ENCODE measurements at places on chromosomes 3 and 15.

DNA sequence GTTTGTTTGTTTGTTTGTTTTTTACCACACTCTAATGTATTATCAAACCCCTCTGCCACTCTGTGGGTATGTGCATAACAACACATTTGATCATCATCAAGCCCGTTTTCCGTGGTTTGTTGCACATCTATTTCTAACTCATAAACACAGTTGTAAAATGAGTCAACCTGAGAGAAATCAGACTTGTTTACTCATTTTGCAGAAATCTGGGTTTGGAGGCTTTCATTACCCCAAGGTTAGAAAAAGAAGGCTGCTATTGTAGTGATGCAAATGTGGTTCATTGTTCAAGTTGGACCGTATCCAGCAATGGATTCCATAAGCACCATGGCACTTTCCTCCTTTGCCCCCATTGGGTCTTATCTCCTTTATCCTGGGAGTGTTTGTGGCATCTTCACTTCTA, 353.2 kb upstream of the SOX2 start:
- DNase-seq, result no peak

DNA sequence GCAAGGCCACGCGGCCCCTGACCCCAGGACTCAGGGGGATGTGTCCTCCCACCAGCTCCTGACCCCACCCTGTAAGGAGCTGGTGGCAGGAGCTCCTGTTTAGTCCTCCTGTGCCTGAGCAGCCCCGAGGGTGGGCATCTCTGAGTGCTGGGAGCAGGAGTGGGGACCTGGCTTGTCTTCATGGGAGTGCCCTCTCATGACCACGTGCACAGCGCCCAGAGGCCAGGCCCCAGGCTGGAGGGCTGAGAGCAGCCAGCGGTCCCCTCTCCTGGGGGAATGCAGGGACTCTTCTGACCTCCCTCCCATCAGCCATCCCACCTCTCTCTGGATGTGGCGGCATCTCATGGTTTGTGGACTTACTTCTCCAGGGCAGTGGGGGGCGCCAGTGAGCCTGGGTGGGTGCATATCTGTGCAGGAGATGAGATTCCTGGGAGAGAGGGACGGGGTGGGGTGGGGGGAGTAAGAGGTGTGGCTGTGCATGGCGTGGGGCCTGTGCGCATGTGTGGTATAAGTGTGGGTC, 205.6 kb downstream of the TBC1D2B start:
- DNase-seq, result no peak

- no peak for DNase-seq
Measured at GRCh38 chr15:59791079-59791478, 102.0 kb upstream of the BNIP2 start.

GRCh38 chr3:39808467-39809180, 785 bp upstream of the MYRIP start:
- DNase-seq, result no peak

GRCh38 chr3:111621535-111621934, 26.4 kb upstream of the ZBED2 start:
- no peak for DNase-seq

- no peak for DNase-seq
Measured at GRCh38 chr15:74525309-74525708, 15.7 kb upstream of the ARID3B start.

DNA sequence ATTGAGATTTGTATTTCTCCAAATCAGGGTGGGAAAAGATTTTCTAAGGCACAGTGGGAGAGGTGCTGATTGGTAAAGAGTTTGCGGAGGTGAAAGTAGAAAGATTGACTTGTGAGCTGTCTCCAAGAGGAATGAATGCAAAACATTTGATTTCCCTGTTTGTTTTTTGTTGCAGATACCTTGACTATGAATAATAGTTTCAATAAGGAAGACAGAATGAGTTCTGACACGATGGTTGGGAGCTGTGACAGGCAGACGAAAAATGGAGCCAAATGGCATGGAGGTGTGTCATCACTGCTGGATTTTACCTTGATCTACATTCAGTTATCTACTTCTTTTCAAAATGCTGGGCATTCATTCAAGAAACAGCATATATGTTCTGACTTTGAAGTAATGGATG, 145.1 kb downstream of the NFKBIZ start:
- DNase-seq, result no peak

- DNase-seq, result no peak
Measured at GRCh38 chr15:72907733-72908132, 124.2 kb upstream of the ADPGK start.

DNA sequence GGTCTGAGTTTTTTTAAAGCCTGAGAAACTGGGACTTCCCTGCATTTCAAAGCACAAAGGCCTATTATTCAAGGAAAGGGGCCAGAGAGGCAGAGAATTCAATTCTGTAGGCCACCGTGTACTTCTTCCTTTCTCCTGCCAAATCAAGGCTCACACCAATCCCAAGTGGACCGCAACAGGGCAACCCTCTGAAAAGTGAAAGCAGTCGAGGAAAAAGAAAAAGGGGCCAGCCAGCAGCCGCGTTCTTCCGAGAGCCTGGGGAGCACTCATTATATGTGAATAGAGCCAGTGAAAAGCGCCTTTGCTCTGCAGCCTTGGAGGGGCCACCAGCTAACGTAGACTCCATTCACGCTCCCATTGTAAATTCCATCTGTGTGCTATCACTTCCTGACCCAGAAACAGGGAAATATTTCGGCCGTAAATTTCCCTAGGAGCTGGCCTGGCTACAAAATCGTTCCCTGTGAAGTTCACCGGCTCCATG, 45.9 kb upstream of the THUMPD3 start:
- DNase-seq, result no peak

DNA sequence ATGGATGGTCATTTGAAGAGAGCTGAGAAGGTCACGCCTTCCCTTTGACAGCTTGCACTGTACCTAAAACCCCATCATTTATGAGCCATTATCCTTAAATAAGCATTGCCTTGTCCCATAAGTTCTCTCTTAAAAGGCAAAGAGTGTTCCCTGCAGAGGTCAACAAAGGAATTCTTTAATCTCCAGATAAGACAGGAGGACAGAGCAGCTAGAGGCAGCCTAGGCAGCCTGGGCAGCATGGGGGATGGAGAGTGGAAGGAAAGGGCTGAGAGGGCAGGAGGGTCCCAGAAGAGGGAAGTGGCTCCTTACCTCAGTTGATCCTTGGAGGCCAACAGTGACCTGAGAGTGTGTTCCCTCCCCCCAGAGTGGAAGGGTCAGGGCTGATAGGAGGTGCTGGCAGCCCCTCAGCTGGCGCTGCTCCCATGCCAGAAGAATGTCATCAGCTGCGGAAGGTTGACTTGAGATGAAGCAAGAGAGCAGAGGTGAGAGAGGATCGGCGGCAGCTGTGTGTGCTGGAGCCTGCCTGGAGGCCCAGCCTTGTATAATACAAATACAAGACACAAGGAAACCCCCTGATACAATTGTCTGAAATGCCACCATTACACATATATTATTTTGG, 12.8 kb downstream of the KBTBD13 start:
- no peak for DNase-seq

GRCh38 chr3:122745369-122746021, 48.1 kb downstream of the HSPBAP1 start:
- no peak for DNase-seq

GRCh38 chr3:155078711-155079467, 1.2 kb upstream of the MME start:
- no peak for DNase-seq

DNA sequence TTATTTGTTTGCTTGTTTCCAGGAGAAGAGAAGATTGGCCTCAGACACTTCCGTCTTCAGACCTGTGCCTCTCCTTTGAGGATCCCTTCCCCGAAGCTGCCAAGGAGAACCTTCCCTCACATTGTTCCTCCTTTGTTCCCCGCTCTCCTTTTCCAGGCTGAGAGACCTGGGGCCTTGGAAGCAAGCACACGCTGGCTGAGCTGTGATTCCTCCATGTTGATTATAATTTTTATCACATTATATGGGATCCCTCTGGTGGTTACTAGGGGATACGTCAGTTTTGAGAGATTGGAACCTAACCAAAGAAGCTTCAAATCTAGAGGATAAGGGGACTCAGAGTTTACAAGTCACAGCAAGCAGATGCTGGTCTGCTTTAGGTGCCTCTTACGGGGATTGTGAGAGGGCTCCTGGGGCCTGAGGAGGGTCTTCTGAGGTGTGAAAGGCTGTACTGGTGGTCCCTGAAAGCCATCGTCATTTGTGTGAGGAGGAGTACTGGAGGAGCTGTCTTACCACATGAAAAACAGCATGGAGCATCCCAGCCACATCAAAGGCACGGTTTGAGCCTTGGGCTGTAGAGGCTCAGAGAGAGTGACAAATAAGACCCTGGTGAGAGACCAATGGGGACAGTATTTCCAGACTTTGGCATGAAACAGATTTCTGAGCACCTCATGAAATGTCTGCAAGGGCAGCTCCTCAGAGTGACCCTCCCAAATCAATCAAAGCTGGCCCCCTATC, 760.1 kb upstream of the CFAP20DC start:
- DNase-seq, result no peak

- DNase-seq, result no peak
Measured at GRCh38 chr3:71978150-71978721, 193.3 kb upstream of the PROK2 start.

- DNase-seq, result no peak
Measured at GRCh38 chr3:45612918-45613602, 18.5 kb downstream of the LIMD1 start.

- no peak for DNase-seq
Measured at GRCh38 chr15:42332331-42332730, 27.0 kb upstream of the CAPN3 start.

GRCh38 chr3:164004205-164004604, 1074.1 kb downstream of the SI start:
- DNase-seq, result no peak

GRCh38 chr3:8136553-8136952, 365.1 kb upstream of the LMCD1 start:
- no peak for DNase-seq

- no peak for DNase-seq
Measured at GRCh38 chr15:67745073-67746006, 80.0 kb upstream of the SKOR1 start.
